ENCODE measurements at places on chromosomes 12 and 14.

- DNase-seq = no peak
Observed at GRCh38 chr12:473863-474577, 14.3 kb downstream of the B4GALNT3 start.

DNA sequence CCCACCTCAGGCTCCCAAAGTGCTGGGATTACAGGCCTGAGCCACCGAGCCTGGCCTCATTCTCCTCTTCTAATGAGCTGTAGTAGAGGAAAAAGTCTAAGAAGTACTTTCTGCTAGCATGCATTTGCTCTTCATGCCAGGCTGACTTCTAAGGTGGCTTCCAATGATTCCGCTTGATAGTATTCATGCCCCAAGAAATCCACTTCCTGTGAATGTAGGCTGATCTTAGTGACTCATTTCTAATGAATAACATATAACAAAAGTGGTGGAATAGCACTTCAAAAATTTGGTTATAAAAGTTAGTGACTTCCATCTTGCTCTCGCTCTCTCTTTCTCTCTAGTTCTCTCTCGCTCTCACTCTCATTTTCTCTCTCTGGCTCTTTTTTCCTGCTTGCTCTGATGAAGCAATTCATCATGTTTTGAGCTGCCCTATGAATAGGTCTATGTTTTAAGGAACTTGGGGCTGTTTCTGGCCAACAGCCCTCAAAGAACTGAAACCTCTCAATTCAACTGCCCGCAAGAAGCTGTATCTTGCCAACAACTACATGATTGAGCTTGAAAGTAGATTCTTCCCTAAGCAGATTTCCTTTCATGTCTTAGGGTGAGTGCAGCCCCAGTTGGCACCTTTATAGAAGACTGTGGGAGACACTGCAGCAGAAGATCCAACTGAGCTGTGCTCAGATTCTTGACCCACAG is 282.9 kb downstream of the RMST start:
- no peak for DNase-seq

GRCh38 chr12:72289633-72290032 is 17.5 kb downstream of the TRHDE start:
- no peak for DNase-seq

DNA sequence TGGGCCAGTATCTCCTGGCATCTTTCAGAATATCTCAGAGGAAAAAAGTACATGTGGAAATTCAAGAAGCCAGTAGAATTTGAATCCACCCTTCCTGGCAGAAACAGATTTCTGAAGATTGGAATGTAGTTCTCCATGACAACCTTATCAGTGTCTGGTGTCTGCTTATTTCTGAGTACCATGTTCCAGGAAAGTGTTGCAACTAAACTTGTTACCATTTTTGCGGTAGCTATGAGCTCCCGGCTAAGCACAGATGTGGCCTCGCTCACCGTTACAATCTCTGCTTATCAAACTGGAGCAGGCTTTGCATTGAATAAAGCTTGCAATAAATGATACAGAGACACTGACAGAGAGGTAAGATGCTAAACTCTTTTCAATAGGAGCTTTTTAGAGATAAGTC is 13.0 kb upstream of the ITPR2 start:
- peak; percentile 43 for DNase-seq

- no peak for DNase-seq
Observed at GRCh38 chr12:79366374-79366773, 324.4 kb downstream of the PAWR start.

DNA sequence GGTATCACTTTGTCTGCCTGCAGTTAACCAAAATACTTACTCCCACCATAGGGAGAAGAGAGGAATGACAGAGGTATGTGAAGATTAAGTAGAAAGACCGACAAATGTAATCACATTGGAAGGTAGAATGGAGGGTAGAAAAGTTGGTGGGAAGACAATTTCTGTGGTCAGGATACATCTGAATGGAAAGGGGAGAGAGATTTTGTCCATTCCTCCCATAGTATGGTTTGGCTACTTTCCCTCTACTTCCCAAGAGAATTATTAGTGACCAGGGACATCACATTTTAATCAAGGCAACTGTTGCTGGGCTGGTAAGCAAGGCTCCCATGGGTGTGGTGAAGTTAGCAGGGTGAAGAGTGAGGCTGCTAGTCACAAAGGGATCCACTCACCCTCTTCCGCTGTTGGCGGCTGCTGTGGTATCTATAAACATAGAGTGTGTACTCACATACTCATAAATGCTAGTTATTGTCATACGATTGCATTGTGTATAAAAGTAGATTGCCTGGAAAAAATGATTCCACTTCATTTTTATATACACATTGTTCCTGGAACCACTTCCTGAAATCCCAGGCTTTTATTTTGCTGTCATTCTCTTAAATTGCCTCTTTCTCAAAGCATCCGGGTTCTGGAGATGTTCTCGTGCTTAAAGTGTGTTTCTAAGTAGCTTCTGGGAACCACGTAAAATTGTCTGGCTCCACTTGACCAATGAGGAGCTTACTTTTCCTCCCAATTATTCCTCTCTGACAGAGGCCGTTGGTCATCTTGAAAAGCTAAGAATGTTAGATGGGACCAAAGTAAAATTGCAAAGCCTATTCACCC is 413.1 kb downstream of the ZFP36L1 start:
- DNase-seq = no peak

- no peak for DNase-seq
Observed at GRCh38 chr12:113923251-113923650, 42.9 kb downstream of the RBM19 start.

DNA sequence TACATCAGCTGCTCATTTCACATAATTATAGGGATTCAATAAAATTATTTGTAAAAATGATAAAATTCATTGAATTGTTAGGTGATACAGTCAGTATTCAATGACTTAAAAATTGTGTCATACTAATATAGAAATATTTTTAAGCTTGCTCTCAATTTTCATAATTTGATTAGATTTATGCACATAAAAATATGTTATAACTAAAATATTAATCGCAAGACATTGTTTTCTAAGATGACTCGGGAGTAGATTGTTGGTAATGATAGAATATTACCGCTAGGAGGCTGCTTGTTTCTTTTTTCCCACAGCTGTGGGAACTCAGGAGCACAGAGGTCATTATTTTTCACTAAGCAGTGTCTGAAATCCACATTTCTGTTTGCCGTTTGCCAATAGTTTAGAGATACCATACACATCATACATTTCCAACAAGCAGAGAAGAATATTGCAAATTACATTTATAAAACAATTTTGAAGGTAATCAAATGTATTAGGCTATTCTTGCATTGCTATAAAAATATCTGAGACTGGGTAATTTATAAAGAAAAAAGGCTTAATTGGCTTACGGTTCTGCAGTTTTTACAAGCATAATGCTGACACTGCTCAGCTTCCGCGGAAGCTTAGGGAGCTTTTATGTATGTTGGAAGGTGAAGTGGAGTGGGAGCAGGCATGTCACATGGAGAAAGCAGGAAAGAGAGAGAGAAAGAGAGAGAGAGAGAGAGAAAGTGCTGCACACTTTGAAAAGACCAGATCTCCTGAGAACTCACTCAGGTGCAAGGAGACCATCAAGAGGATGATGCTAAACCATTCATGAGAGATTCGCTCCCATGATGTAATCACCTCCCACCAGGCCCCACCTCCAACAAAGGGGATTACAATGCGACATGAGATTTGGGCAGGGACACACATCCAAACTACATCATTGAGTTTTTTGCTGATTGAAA is 9.2 kb downstream of the CD69 start:
- DNase-seq = no peak

GRCh38 chr12:109494348-109494881 is 17.0 kb downstream of the UBE3B start:
- no peak for DNase-seq

GRCh38 chr12:112011685-112012084 is 1.3 kb downstream of the TMEM116 start:
- no peak for DNase-seq

DNA sequence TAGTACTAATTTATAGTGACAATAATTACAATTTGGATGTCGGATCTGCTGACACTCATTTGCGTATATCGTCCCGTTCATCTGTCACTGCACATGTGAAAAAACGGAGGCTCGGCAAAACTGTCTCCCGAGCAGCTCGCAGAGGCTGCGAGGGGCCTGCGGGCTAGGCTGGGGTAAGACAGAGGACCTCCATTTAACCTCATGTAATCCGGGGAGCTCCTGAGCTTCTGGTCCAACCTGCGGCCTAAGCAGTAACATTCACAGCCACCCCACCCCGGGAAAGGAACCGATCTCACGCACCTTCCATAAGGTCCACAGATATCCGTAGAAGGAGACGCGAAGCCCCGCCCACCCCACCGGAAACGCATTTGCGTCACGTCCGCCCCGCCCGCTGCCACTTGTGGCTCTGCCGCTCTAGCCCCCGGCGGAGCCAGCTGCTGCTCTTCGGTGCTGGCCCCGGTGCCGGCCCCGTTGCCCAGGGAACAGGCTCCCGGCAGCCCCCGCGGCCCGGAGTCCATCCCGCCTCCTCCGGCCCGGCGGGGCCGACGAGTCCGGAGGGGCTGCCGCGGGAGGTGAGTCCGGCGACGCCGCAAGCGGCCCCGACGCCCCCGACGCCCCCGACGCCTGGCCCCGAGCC is at the start of the genes CINP and TECPR2:
CINP (minus strand) TSS at position 346 of the 637 bp plus-strand sequence; CDS start at position 307, 39 bp downstream.
TECPR2 (plus strand) TSS at position 397 of the 637 bp plus-strand sequence. CDS start 13,781 bp downstream, outside the sequence.
- peak; percentile 87 for DNase-seq

DNA sequence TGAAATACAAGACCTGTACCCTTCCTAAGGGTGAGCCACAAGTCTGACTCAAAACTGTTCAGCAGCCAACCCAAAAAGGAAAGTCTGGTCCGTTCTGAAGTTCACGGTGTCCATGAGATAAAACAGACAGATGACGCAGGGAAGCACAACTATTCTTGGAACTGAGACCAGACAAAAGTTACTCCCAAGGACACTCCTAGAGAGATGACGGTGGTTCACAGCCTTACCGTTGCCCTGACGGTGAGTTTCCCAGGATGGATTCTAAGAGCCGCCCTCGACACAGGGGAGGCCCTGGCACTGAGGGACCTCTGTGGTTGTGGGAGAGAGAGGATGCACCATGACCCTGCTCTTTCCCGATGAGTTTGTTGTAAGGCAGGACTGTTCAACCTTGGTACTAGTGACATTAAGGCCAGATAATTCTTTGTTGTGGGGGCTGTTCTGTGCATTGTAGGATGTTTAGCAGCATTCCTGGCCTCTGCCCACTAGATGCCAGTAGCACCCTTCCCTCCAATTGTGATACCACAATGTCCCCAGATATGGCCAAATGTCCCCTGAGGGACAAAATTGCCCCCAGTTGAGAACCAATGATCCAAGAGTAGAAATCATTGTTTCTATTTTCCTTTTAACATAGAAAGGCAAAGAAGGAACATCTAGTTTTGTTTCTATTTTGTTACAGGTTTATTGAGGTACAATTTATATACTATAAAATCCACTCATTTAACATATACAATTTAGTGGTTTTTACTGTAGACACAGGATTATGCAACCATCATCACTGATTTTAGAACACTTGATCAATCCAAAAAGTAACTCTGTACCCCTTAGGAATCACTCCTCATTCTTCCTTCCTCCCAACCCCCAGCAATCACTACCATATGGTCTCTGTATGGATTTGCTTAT is 23.0 kb downstream of the OR10P1 start:
- no peak for DNase-seq

DNA sequence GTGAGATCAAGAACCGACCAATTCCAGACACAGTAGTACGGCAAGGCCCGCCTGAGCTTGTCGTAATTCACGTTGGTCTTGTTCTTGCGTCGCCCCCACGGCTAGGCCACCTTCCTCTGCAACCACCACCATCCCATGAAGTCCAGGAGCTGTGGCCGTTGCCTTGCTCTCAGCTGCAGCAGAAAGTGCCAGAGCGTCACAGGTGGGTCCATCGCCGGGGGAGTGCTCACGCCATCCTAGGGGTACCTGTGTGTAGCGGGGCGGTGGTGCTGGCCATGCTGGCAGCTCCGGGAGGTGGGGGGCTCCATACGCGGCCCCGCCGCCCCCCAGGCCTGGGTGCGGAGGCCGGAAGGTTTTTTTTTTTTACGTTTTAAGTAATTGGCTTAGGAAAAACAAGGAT is 23.1 kb downstream of the TMEM121 start:
- no peak for DNase-seq

- no peak for DNase-seq
Observed at GRCh38 chr14:35576260-35576659, 42.3 kb downstream of the INSM2 start.

DNA sequence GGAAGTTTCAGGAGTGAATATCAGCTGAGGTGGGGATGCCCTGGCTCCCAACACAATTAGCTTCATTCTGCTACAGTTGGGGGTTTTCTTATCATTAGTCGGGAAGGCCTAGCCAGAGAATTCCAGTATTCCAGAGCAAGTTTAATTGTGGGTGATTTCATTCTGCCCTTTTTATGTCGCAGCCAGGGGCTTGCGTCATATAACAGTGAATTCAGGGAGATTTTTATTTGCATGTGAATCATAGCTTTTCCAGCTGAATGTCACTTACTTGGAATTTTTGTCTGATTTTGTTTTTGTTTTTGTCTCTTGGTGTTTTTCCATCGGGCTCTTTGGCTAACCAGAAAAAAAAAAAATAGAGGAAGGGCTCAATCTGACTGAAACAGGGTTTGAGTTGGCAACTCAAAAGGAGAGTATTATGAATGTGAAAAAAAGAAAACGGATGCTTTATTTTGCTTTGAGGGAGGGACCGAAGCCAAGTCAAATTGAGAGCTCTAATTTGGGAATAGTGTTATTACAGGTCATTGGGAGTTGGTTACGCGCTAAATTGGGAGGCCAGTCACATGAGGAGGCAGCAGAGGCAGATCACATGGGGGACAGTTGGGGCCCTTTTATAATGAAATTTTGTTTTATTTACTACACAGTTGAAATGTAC is 119.4 kb downstream of the SAMD4A start:
- DNase-seq = peak; percentile 72

DNA sequence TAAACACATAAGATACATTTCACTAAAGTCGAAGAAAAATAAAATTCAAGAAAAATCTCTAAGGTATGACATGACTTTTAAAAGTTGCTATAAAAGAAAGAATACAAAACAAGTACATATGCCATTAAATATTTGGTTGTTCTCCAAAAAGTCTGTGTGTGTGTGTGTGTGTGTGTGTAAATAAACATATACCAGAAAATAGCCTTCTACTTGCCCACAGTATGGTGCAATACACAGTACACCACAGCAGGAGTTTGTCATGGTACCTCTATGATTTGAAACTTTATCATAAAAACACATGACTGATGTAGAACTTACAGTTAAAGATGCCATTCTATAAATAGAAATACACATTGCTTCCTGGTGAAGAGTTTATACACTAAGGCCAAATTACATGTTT is 692.7 kb upstream of the MGAT4C start:
- DNase-seq = no peak

DNA sequence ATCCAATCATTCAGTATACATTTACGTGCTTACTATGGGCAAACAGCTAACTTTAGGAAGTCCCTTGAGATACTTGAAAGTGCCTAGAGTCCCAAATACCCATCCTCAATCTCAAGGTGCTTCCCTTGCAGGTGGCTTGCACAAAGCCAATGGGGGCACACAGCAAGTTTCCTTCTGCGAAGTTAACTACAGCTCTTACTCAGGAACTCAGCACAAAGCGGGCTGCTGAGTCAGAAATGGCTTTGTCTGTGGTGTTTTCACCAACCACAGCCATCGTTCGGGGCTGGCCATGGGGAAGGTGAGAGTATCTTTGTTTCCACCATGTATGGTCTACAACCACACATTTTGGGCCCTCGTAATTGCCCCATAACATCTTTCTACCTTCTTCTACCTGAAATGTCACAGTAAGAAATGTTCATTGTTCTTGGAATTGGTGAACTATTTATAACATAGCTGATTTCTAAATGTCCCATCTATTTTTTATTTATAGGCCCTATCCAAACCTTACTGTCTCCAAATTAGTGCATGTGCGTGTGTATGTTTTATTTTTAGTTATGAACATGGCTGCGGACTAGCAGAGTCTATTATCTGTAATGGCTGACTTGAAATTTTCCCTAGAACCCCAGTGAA is 13.9 kb downstream of the MFAP5 start:
- no peak for DNase-seq

- no peak for DNase-seq
Observed at GRCh38 chr14:101538878-101539277, 22.4 kb upstream of the DIO3 start.
